ENCODE measurements at places on chromosomes 12 and 14.

DNA sequence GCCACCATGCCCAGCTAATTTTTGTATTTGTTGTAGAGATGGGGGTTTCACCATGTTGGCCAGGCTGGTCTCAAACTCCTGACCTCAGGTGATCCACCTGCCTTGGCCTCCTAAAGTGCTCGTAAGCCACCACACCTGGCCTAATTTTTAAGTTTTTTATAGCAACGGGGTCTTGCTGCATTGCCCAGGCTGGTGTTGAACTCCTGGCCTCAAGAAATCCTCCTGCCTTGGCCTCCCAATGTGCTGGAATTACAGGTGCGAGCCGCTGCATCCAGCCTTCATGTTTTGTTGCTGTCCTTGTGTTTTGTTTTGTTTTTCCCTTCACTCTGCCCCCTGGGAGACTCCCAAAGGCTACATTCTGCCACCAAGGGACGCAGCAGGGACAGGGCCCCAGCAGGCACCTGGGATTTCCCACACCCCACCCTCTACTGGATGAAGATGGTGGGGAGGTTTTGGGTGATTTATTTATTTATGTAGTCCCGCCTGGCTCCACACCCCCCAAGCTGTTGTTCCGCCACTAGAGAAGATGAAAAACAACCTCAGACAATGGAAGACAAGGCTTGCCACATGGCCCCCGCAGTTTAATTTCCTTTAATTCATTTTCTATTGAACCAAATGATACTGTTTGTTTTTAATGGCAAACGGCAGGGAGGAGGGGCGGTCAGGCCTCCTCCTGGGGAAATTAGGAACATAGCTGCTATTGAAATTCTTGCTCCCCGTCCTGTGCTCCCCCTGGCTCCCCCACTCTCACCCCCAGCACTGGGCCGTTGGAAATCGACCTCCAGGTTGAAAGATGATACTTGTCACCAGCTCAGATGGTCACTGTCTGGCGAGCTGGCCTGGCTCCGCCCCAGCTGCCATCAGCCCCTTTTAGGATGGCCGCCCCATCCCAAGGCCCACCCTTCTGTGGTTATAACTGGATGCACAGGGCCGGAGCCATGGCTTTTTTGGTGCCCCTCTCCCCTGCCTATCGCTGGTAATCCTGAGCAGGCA lies 70.3 kb downstream of the RNFT2 start:
- DNase-seq = no peak

DNA sequence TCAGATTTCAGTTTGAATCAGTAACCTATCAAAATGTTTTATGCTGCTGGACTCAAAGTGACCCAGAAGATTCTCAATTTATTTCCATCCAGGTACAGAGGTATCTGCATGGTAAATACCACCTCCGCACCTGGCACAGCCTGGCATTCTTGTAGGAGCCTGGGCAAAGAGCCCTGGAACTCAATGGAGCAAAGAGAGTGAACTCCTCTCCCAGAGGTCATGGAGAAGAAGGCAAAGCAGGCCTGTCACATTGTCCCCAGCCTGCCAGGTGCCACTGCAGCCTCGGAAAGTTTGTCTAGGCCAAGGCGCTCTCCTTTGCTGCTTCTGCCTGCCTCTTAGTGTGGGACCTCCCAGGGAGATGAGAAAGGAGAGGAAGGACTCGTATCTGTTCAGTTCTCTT lies 319.8 kb downstream of the ZFP36L1 start:
- no peak for DNase-seq

DNA sequence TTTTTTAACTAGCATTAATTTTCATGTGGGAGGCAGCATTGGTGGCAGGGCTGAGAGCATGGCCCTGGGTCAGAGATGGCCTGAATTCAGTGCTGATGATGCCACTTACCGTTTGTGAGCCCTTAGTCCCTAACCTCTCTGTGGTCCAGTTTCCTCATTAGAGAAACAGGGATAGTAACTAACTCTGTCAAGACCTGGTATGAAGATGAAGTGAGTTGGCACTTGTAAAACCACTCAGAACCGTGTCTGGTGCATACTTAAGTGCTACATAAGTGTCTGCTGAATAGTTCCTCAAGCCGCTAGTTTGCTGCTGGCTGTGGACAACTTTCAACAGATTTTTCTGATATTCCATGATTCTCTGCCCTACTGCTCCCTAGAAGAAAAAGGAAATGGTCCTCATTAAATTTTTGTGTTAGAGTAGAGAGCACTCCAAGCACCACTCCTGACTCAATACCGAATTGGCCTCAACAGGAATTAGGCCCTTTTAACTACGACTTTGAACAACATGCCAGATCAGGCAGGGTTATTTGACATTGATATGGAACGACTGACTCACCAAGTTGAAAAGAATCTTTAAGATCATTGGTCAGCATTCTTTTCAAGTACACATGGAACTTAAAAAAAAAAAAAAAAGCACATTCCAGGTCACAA lies 250.2 kb downstream of the ANO2 start:
- no peak for DNase-seq

DNA sequence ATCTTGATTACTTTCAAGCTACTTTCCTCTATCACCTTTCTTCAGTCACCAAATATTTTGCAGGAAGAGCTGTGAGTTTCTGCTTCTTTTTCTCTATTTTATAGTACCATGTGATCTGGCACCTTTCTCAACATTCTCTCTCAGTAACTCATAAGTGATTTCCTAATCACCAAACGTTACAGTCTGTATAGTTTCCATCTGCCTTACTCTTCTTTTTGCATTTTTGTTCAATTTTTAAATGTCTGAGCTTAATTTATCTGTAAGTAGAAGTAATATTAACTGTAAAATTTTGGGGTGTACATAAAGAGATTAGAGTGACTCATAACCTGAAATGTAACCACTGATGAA lies 422.1 kb upstream of the SYT1 start:
- no peak for DNase-seq

DNA sequence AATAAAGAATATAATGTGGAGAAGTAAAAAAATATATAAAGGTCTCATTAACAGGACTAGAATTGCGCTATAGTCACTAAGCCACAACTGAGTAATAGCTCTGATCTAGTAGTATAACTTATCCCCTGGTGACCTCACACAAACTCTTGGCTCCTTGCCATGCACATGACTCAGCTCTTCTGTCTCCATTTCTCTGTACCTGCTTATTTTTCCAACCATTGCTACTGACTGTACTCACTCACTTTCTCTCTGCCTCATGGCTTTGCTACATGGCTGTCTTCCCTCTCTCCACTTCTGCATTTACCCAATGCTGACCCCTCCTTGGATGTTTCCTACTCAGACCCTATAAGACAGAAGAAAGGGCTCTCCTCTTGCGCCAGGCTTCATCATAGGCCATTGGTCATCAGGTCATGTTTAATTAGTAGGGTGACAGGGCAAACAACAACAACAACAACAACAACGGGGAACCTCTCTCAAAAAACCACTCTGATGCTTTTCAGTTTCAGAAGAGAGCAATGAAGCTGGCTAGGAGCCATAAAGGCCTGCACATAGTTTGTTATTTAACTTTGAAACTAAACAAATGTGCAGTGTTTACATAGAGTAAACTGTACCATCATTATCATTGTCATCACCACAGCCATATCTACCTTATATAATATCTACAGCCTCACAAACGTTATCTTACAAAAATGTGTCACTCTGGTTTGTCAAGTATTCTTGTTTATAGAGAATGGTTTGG lies 25.6 kb upstream of the KRAS start:
- peak; percentile 49 for DNase-seq

DNA sequence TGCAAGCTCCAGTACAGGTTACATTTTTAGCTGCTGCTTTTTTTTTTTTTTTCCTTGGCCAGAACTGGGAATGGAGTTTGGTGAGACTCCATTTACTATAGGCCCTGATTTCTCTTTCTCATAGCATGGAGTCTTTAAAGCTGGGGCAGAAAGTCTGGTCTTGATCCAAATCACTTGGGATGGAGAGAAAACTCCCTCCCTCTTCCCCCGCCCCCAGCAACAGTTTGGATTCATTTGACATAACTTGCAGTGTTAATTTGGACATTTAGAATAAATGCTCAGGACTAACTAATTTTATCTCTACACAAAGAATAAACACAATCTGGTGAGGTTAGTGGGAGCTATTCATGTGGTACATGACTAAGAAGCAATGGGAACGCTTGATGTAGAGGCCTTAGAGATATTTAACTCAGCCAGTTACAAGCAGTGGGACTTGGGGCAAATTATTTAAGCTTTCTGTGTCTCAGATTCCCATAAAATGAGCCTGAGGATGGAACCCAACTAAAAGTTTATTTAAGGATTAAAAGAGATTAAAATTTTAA lies 107.3 kb upstream of the ARHGAP5 start:
- DNase-seq = no peak

- no peak for DNase-seq
These were observed 130.9 kb downstream of the TBX5 start for GRCh38 chr12:114275086-114275485.

DNA sequence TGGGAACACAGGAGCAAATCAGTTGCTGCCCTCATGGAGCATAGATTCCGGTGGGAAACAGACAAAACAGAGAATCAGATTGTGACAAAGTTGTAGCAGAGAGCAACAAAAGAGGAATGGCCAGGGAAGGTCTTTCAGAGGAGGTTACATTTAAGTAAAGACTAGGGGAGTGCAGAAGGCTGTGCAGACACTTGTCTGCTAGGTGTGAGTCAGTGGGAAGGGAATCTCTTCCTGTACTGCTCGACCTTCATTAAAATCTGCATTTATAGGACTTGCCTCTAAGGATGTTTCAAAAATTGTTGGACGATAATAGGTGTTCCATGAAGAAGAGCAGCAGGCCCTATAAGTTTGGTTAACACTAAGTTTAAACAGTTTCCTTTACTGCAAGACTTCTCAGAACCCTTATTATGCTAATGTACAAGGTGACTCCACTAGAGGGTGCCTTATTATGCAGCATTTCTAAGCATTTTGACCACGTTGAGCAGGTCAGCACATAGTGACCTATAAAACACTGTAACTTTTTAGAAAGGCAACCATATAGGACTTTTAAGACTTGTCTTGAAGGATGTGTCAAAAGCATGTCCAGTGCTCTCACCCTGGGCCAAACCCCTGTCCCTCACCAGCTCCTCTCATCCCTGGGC lies 91.8 kb upstream of the RIC8B start:
- DNase-seq = no peak

- no peak for DNase-seq
These were observed 242.9 kb downstream of the CHST11 start for GRCh38 chr12:104699489-104700190.

- DNase-seq = no peak
These were observed 307.8 kb downstream of the NOVA1 start for GRCh38 chr14:26289891-26290486.

DNA sequence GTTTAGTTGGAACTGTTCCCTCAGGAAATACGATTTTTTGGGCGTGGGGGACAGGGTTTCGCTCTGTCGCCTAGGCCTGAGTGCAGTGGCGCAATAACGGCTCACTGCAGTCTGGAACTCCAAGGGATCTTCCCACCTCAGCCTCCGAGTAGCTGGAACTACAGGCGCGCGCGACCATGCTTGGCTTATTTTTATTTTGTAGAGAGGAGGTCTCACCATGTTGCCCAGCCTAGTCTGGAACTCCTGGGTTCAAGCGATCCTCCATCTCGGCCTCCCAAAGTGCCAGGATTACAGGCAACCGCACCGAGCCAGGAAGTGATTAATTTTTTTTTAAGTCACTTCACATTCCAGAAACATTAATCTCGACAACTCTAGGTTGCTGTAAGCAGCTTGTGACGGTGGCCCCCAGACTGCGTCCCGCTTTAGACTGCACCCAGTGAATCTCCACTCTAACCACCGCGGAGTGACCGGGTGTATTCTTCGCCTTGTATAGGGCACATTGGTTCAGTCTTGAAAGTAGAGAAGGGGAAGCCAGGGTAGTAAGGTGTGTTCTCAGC lies 830 bp upstream of the MIS18BP1 start:
- DNase-seq = no peak

DNA sequence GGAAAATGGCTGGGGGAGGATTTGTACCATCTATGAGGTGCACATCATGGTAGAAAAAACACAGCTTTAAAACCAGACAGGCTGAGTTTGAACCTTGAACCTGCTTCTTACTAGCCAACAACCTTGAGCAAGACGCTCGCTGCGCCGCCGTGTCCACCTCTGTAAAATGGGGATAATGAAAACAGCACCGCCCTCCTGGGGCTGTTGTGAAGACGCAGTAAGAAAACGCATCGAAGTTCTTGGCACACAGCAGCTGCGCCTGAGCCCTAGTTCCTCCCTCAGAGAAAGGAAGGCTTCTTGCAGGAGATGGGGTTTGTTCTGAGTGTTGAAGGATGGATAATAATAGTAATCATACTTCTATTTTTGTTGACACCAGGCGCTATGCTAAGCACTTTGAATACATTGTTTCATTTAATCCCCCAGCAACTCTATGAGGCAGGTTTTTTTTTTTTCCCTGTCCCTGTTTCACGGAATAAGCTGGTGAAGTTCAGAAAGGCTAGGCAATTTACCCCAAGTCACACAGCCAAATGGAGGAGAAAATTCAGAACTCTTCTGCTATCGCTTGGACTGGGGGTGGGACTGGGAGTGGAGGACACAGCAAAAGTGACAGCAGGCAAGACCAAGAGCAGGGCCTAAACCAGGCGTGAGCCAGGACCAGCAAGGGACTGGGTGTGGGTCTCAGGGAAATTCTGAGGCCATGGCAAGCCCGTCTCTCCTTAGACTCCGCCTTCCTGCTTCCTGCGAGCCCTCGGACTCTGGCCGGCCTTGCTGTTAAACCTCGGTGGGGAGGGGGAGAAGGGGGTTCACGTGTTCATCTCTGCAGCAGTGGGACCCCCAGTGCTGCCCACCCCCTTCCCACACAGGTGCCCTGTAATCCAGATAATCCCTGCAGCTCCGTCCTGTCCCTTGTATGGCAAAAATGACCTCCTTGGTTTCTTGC lies 97.5 kb downstream of the LRRC74A start:
- no peak for DNase-seq

DNA sequence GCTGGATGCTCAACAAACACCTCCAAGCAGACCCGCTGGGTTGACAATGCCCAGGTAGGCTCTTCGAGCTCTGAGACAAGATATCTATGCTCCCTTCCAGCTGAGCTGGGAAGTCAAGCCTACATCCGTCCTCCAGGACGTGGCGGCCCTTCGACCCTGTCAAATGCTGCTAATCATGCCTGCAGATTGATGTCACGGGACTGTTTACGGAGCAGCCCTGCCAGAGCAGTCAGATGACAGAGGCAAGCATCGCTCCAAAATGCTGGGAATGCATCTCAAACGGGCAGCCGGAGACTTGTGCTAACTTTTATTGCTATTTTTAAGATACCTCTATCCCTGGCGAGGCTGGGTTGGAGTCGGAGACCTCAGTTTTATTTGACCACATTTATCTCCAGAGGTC lies 139.2 kb downstream of the NTF3 start:
- DNase-seq = no peak
